Inflammatory macrophage treated with lipopolysaccharide for 1 hour (primary cell): ENCODE measurements at places on chromosomes 7 and 10.

GRCh38 chr7:98662289-98662688 lies 45.2 kb downstream of the NPTX2 start:
- DNase-seq, result no peak

DNA sequence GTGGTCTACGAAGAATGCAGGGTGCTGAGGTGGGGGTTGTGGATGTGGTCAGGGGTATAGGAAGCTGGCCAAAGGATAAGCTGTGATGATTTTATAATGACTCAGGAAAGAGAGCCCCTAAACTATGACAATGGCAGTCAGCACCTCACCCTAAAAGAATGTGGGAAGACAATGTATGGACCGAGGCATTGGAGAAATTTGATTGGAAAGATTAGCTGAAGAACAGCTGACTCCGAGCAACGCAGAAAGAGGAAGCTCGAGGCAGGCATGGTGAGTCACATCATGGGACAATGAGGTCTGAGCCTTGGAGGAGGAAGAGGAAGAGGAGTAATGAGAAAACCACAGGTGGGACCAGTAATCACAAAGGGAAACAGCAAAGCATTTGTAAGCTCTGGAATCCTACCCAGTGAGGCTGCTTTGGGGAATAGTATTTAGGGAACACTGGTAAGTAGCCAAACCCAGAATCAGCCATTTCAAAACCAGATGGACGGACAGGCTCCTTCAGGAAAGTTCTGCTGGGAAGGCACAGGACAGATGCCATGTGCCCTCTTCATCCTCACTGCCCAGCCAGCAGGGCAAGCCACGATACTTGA lies 295.4 kb downstream of the PRPF18 start:
- DNase-seq, result peak; percentile 96

- DNase-seq, result no peak
Measured at GRCh38 chr10:43820663-43821062, 172.0 kb upstream of the ZNF32 start.

DNA sequence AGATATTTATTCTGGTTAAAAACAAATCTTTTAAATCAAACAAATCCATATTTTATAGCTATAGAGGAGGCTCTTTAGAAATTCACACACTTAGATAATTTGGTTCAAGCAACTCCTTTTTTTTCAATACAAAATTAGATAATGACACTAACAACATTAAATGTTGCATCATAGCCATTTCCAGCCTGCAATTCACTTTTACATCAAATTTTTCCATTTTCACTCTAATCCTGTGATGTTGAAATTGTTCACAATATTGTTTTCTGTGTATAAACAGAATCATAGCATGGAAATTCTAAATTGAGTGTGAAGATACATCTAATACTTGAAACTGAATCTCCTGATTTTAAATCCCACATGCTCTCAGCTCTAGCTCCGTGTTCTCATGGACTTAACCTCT lies 482.6 kb downstream of the INHBA start:
- DNase-seq, result no peak

DNA sequence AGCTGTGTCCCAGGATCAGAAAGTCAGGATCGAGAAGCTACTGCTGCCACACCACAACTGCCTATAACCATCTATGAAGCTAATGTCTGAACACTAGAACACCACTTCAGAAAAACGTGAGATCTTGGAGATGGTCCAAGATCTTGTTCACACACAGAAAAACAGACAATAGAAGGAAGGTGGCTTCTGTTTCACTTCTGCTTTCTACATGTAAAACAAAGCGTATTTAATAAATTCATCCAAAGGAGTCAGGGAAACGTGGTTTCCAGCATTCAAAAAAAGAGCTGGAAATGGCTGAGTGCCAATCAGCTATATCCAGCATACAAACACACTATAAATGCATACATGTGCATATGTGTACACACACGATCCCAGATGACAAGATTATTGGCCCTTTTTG lies 70.2 kb upstream of the CCDC71L start:
- DNase-seq, result peak; percentile 48

GRCh38 chr7:105639667-105640493 lies 58.6 kb upstream of the EFCAB10 start:
- no peak for DNase-seq

DNA sequence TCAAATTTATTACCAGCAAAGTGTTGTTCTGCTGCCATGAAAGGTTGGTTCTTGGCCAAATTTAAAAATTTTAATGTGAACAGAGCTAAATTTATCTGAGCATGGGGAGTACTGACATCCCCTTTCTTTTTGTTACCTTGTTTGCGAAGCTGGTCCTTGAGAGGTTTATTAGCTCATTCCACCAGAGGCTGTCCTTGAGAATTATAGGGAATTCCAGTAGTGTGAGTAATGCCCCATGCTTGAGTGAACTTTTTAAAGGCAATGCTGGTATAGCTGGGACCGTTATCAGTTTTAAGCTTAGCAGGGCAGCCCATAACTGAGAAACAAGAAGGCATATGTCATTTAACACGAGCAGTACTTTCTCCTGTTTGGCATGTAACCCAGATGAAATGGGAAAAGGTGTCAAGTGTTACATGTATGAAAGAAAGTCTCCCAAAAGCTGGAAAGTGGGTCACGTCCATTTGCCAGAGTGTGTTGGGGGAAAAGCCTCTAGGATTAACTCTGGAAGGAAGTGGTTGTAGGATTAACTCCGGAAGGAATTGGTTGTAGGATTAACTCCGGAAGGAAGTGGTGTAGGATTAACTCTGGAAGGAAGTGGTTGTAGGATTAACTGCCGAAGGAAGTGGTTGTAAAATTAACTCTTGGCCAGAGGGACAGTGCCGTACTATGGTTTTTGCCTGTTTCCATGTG lies 37.3 kb upstream of the AKR1C2 start:
- DNase-seq, result no peak

DNA sequence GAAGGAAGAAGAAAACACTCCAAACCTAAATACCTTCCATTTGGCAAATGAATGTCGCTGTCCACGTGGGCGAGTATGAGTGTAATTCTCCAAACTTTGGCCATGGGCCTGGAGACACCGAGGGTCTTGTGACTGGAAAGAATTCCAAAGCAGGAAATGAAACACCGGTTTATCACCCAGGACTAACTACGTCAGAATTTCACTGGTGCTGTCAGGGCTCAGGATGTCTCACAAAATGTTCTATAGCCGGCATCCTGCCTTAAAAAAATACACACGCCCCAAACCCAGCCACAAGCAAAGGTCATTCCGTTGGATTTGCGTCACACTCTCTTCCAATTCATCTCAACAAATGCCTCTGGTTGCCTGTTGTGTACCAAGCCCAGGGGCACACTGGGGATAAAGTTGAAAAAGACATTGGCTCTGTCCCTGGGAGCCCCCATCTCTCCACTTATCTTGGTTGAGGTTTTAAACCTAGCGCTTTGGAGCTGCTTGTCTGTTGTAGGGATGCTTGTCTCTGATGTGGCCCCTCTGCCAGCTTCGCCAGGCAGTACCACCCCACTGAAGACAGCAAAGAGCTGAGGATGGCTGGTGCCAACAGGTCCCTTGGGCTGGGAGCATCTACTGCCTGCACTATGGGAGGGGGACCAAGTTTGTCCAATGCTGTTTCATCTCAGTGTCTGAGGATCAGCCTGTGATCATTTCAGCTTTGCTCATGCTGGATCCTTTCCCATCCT lies 31.2 kb downstream of the GSTO2 start:
- DNase-seq, result no peak

- no peak for DNase-seq
Measured at GRCh38 chr7:84674236-84674913, 479.8 kb upstream of the SEMA3A start.

DNA sequence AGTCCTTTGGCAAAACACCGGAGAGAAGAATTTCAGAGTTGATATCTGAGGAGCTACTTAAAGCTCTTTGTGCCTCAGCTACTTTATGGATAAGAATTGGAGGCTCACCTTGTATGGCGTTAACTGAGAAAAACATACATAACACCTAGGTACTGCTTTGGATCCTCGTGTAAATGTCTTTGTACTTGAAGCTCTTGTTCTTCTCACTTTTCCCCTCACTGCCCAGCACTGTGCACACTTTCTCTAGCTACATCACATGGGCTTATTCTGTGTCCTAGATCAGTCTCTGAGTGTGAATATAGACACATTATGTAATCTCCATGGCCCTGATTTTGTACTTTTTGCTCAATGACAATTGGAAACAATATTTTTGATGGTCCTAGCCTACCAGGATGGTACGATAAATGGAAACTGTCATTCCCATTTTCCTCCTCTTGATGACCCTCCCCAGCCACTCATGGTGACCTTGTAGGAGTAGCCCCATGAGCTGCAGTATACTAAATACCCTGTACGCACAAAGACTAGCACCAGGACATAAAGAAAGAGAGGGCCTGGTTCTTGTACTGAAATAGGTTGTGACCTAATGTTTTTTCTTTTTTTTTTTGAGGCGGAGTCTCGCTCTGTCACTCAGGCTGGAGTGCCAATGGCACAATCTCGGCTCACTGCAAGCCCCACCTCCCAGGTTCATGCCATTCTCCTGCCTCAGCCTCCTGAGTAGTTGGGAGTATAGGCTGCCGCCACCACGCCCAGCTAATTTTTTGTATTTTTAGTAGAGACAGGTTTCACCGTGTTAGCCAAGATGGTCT lies 22.1 kb downstream of the STAMBPL1 start:
- DNase-seq, result no peak

DNA sequence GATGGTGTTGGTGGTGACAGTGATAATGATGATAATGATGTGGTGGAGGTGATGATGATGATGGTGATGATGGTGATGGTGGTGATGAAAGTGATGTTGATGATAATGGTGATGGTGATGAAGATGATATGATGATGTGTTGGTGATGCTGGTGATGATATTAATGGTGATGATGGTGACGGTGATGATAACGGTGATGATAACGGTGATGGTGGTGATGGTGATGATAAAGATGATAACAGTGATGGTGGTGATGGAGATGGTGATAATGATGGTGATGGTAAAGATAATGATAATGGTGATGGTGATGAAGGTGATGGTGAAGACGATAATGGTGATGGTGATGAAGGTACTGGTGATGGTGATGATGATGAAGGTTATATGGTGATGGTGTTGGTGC lies 76.6 kb downstream of the UNCX start:
- DNase-seq, result no peak

DNA sequence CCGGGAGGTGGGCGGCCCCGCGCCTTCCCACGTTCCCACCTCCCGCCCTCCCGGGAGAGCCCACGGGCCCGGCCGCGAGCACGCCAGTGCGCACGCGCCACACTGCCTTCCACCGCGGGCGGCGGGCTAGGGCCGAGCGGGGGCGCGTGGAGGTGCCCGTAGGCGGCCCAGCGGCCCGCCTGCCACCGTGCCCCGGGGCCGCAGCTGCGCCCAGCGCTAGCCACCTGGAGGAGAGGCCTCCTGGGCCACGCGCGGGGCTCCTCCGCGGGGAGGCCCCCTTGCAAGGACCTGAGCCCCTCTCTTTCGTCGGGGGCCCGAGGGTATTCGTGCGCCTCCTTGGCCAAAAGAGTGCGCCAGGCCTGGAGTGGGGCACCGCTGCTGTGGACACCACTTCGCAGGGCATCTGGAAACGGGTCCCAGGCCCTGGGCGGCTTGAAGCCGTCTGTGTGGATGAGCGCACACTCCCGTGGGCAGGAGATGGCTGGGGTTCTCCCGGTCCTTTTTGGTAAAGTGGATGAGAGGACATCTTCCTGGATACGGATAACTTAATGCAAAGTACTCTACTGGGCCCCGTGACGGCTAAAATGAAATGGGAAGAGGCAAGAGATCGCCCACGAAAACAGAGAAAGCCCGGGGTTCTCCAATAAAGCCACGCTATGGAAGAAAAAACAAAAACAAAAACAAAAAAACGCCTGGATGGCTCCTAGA lies 9.0 kb upstream of the EBF3 start:
- no peak for DNase-seq

DNA sequence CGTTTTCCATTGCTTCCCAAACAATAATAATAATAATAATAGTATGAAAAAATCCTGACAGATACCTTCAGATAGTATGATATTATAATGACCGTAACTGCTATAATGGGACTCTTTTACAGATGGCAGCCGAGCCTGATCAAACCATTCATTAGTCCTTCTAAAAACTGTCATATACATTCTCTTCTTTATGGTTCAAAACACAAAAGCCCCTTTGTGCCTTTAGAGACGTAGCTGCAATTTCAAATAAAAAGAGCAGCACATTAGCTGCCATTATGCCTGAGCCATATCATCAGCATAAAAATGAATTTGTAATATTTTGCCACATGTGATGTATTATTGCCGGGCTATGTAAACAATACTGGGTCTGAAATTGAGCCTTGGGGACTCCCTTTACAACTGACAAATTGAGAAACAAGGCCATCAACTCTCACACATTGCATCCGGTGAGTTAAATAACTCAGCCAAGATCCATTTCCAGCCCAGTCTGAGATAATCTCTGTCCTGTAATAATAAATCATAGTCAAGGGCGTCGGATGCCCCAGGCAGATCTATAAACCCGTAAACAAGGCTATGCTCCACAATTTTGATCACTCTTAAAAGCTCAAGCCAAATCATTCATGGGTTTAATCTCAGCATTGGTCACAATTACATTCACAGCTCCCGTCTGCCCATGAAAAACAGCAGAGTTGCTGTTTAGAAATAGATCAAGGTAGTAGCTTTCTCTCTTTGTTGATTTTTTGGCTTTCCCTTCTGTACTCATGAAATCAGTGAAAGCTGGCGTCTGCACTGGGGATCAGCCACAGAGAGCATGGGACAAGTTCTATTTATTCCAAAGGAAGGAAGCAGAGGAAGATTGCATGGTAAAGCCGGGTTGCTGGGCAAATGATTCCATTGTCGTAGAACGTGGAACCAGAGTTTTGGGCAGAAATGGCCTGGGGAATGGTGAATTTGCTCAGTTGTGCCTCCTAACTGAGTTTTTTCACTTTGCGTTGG lies 150.1 kb upstream of the BMPER start:
- no peak for DNase-seq

GRCh38 chr10:34854147-34854601 lies 39.1 kb upstream of the PARD3 start:
- DNase-seq, result no peak

- DNase-seq, result no peak
Measured at GRCh38 chr10:60346661-60347060, 43.0 kb downstream of the ANK3 start.

DNA sequence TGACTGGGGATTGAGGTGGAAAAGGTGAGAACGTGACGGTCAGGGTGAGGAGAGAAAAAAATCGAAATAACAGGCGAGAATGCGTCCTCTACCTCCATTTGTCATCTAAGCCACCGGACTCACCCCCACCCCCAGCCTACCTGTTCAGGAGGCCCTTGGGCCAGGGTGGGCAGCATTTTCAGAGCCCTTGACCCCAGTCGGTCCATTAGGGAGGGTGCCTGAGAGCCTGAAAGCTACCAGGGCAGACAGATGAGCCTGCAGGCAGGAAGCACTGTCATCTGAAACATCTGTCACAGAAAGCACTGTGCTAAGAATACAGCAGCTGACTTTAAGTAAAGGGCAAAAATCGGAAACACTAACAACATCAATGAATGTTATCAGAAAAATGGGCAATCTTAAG lies 47.0 kb downstream of the MAD1L1 start:
- DNase-seq, result no peak
